Activated CD8-positive, alpha-beta memory T cell treated with anti-CD3 and anti-CD28 coated beads, Interleukin-2, amount 10 ng/mL, durations not matched to agents 7 days and 5 days (primary cell): ENCODE measurements at places on chromosomes 1 and 21.
A peak's percentile ranks its signal among the peaks of the same experiment; 100 is the strongest.

DNA sequence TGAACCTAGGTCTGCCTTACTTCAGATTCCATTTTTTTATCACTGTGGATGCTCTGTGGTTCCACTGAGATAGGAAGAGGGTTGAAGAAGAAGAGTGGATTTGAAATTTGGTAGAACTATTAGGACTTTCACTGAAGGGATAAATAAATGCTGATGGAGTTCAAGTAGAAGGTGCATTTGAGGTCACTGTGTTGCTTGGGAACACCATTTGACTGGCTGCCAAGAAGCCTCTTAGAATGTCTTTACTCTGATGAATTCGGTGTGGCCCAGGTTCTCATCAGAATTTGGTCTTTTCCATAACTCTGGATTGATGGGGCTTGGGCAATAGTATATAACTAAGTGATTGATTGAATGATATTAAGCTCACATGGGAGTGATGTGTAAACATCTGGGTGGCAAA, 11.9 kb downstream of the XPR1 start:
- no peak for DNase-seq

DNA sequence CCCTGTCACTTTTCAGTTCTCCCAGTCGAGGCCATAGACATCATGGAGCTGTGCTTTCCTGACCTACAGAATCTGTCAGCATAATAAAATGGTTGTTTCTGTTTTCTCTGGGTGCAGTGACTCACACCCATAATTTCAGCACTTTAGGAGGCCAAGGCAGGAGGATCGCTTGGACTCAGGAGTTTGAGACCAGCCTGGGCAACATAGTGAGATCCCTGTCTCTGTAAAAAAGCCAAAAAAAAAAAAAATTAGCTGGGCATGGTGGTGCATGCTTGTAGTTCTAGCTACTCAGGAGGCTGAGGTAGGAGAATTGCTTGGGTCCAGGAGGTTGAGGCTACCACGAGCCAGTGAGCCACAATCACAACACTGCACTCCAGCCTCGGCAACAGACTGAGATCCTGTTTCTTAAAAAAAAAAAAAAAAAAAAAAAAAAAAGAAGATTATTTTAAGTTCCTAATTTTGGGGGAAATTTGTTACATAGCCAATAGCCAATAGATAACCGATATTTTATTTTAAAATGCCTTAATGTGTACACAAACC, 196.2 kb downstream of the ADSS2 start:
- no peak for DNase-seq

- no peak for DNase-seq
Observed at GRCh38 chr21:37528150-37528937, 161.8 kb downstream of the DYRK1A start.

- DNase-seq: no peak
Observed at GRCh38 chr1:183911285-183911684, 106.4 kb downstream of the RGL1 start.

- no peak for DNase-seq
Observed at GRCh38 chr1:169106921-169107602, 572 bp downstream of the ATP1B1 start.

- peak; percentile 80 for DNase-seq
Observed at GRCh38 chr1:93180723-93181613, at the start of gene CCDC18. Gene CCDC18, plus strand, starts transcription at chr1:93180724. Its CDS starts 2,638 bp downstream, at chr1:93183362.

DNA sequence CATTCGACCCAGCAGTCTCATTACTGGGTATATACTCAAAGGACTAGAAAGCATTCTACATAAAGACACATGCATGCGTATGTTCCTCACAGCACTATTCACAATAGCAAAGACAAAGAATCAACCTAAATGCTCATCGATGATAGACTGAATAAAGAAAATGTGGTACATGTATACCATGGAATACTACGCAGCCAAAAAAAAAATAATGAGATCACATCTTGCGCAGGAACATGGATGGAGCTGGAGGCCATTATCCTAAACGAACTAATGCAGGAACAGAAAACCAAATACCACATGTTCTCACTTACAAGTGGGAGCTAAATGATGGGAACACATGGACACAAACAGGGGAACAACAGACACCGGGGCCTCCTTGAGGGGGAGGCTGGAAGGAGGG, 43.7 kb downstream of the ELF3 start:
- no peak for DNase-seq

GRCh38 chr1:119431836-119432235, 16.9 kb downstream of the HSD3B2 start:
- no peak for DNase-seq

DNA sequence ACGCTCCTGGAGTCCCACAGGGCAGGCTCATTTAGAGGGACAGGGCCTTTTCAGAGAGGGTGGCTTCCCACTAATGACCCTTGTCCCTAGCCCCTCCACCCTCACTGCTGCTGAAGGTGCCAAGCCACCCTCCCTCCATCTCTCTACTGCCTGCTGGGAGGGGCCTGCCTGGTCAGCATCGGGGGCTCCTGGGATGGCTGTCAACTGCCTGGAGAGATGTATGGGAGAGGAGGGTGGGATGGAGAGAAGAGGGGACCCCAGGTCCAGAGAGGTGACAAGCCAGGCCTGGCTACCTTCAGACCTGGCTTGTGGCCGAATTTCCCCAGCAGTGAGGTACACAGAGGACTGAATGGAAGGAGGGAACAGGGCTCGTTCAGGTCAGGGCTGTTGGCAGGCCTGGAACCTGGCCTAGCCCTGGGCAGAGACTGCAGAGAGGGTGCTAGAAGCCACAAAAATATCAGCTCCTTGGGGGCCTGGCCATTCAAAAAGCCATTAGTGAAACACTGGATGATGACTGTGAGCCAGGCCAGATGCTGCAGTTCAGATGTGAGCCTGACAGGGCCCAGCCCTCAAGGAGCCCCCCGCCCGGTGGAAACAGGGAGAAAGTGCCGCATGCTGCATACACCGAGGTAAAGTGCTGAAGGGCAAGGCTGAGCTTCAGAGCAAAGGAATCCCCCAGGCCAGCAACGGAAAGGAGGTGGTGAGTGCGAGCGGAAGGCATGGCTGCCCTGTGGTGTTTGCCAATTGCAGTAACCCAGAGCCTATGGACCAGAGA, 20.0 kb downstream of the MMEL1 start:
- no peak for DNase-seq

GRCh38 chr1:8078176-8078671, 52.1 kb upstream of the ERRFI1 start:
- DNase-seq: no peak

GRCh38 chr21:44329971-44330681, 9.1 kb downstream of the CFAP410 start:
- no peak for DNase-seq

DNA sequence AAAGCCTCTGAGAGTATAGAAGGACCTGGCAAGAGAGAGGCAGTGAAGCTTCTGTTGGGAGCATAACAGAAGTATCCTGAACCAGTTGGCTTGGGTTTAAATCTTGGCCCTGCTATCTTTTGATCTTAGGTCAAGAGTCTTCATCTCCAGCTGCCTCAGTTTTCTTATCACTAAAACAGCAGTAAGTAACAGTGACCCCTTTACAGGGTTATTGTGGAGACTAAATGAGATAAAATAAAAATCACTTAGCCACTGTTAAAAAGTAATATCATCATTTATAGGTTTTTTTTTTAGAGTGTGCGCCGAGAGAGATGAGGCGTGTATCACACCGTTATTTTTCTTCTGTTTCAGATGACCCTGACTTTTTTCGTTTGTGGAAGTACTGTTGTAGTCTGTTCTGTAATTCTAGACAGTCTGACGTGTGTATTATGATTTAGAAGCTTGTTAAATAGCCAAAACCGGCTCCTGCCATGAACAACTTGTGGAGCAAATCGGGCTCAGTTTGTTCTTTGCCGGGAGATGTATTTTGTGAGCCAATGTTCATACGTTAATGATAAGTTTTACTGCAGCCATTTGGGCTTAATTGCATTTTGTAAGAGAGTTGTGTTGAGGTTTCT, 1.1 kb downstream of the THRAP3 start:
- no peak for DNase-seq

- no peak for DNase-seq
Observed at GRCh38 chr1:214712737-214713136, 109.7 kb downstream of the CENPF start.

DNA sequence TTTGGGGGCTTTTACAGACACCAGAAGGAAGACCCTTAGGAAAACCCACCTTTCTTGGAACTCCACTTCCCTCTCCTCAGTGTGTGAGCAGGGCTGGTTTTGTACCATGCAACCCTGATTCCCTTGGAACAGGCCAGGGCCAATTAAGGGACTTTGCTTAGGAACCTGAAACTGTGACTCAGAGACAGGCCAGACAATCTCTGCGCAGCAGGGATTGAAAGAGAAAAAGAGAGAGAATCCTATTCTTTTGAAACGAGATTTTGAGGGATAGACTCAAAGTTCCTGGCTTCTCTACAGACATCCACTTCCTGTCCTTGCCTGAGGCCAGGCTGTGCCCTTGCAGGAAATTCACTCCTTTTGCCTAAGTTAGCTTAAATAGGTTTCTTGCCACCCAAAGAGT, 23.1 kb upstream of the C1orf198 start:
- DNase-seq: no peak

- DNase-seq: no peak
Observed at GRCh38 chr1:28134651-28135207, 41.8 kb downstream of the PTAFR start.

DNA sequence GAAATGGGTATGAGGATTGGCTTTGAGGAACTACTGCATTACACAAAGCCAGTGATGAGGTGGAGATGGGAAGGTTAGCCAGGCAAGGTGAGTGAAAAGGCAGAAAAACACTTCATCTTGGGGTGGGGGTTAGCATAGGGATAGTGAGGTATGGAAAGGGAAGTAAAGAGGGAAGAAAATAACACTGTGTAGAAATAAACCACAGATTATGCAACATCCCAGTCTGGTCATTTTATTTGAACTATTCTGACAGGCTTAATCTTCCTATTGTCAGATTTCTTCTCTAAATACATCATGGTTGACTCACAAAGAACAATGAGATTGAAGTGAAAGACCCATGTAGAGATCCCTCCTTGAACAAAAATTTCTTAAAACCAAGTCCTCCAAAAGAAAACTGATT, 640.2 kb downstream of the PTPRC start:
- no peak for DNase-seq

- peak; percentile 66 for DNase-seq
Observed at GRCh38 chr1:2046174-2046917, 3.9 kb upstream of the PRKCZ start.

DNA sequence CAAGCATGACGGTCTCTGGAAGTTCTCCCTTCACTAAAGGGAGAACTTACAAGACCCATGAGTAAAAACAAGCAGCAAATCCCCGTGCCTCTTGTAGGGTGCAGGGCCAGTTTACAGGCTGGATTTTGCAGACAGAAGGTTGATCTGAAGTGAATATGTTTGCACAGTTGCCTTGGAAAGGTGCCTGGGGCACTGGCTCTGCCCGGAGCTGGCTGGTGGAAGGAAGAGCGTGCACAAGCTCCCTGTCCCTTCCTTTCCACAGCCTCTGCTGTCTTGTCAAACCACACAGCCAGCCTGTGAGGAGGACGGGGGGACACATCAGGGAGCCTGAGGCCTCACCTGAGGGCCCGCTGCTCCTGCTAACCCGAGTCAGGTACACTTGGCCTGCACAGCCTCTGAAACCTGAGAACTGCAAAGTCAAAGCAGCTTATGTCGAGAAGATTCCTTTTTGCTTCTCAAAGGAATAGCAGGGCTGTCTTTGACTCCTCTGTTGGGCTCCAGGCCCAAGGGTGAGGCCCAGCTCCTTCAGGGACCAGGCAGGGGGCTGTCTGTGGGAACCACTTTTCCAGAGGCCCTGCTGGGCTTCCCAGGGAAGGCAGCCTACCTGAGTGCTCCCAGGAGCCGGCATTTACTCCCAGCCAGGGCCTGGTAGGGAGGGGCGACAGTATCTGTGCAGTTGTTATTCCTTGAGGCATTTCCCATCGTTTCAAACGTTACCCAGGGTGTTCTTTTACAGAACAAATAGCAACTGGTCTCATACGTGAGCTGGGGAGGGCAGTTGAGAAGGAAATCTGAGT, 251.5 kb downstream of the SIPA1L2 start:
- no peak for DNase-seq

- DNase-seq: no peak
Observed at GRCh38 chr1:25695090-25695770, 78.6 kb downstream of the MAN1C1 start.

DNA sequence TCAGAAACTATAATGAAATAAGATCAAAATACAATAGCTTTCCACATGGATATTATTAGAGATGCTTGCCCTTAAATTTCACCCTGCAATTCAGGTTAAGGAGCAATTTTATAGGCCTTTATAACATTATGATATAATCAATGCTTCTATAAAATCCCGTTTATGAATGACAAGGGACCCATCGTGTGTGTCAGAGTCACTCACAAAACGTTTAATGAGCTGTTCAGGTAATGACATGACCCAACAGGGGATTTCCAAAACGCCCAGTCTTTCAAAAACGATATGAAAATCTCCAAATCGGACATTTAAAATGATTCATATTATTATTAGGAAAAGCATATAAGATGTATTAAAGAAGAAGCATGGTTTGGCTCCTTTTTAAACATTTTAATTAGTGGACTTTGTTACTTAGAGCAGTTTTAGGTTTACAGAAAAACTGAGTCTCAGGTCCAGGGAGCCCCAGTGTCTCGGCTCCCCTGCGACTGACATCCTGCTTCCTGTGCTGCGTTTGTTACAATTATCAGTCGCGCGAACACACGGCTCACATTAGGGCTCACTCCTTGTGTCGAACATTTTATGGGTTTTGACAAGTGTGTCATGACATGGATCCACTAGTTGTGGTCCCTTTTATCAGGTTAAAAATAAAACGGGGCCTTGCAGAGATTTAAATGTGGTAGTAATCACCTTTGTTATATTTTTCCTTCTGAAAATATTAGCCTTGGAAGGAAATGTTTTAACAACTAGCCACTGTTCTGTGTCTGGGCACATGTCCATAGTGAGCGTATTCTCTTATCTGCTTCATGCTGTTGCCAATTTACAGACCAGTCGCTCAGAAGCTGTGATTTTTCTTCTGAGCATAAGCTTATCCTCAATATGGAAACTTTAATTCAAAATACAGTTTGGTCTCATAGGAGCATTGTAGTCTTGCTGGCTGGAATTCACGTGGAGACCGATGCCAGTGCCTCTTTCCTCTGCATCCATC, 52.0 kb upstream of the POFUT2 start:
- DNase-seq: no peak

DNA sequence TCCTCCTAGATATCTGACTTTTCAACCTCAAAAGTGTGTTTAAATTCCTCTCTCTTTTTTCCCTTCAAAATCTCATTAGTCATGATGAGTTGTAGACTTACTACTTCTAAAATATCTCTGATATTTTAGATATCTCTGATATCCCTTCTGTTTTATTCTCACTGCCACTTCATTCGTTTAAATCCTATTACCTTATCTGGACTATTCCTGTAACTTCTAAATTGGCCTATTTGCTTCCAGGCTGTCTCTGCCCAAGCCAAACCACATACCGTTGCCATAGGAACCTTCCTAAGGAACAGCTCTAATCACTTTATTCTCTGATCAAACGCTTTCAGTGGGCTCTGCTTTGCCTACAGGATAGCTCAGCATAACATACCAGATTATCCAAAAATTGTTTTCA, 333.1 kb upstream of the CHRM3 start:
- no peak for DNase-seq

DNA sequence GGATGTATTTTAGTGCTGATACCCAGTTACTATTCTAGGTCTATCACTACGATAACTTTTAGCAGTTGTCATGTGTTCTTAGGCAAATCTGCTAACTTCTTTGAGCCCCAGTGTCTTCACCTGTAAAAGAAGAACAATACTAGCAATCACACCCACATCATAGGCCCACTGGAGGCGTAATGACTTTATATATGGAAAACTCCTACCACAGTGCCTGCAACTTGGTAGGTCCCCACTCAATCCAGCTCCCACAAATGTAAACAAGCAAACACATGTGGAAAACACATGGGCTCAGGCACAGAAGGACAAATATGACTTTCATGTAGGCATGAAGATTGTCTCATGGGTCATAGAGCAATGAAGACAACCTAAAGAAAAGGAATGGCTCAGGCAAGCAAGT, 115.8 kb downstream of the TBX19 start:
- DNase-seq: no peak
